Urinary bladder (tissue), 4 donors: ENCODE measurements at places on chromosomes 7 and 10. TPM values are rescaled to one million over a fixed set of nuclear protein-coding genes. Genes with fewer than 3 reads are reported as not detected.
A peak's percentile ranks its signal among the peaks of the same experiment; 100 is the strongest.

Gene UPK3B
- 11.8 TPM for polyA plus RNA-seq

Gene DYNC1I1
- polyA plus RNA-seq: 34.4 TPM

Gene TDRD1
- 0.04 TPM for polyA plus RNA-seq

Gene HOXA1
- 1.6 TPM for polyA plus RNA-seq

Gene TSC22D4
- 49.6 TPM for polyA plus RNA-seq

Gene GNA12
- 62.6 TPM for polyA plus RNA-seq

Gene SOSTDC1
- polyA plus RNA-seq: 2.3 TPM

Gene HOXA9
- polyA plus RNA-seq: 20.5 TPM

Gene DGKI
- polyA plus RNA-seq: 1.8 TPM

Gene KCNK18
- not detected for polyA plus RNA-seq

Gene MRC1
- 32.7 TPM for polyA plus RNA-seq

Gene CTAGE6
- polyA plus RNA-seq: not detected

Gene STAMBPL1
- 2.1 TPM for polyA plus RNA-seq

Gene PNLIPRP3
- polyA plus RNA-seq: 0.27 TPM

Gene GIMAP1
- 8.0 TPM for polyA plus RNA-seq

Gene ASNS
- polyA plus RNA-seq: 19.3 TPM

Gene LARP4B
- polyA plus RNA-seq: 19.1 TPM

Gene FXYD4
- not detected for polyA plus RNA-seq

Gene ANKRD1
- polyA plus RNA-seq: 0.04 TPM

DNA sequence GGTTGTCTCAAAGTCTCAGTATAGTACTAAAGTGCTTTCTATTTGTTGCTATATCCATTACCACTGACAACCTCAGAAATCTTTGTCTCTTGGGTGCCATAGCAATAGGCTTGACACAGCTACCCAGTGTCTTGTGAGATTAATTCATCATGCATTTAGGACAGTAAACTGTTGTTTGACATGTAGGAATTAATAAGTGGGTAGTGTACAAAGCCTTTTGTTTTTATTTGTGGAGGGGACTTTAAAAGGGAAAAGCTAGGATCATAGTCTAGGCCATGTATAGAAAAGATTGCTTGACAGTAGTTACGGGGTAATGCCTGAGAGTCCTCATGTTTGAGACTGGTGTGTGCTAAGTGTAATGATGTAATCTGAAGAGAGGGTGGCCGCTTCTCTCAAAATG is 102.6 kb upstream of the AGR3 start:
- DNase-seq: no peak

GRCh38 chr7:20225384-20225783 is 8.2 kb upstream of the MACC1 start:
- no peak for DNase-seq

DNA sequence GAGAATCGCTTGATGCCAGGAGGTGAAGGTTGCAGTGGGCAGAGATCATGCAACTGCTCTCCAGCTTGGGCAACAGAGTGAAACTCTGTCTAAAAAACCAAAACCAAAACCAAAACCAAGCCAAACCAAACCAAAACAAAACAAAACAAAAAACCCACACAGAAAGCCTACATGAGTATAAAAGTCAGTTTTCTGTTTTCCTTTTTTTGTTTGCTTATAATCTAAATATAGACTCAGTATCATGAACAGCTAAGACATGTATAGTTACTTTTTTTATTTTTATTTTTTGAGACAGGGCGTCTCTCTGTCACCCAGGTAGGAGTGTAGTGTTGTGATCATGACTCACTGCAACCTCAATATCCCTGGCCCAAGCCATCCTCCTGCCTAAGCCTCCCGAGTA is 16.8 kb upstream of the MTPN start:
- no peak for DNase-seq

DNA sequence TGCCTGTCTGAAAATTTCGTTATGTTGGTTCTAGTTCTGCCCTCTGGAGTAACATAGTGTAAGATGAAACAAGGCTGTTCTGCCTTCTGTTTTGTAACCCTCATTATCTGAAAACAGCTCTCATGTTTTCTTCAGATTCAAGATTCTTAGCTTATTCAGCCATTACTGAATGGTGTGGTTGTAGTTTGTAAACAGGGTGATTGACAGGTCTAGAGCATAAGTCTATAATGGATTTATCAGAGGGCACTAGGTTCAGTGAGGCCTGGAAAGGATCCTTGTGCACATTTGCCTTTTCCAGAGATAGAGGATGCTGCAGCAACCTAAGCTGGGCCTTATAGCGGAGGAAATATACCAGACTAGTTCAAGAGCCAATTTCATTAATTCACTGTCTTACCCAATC is 6.1 kb downstream of the ZNF398 start:
- no peak for DNase-seq

- DNase-seq: no peak
Observed at GRCh38 chr10:62853710-62854109, 37.5 kb upstream of the EGR2 start.

- DNase-seq: no peak
Observed at GRCh38 chr10:123640016-123640535, 26.1 kb upstream of the GPR26 start.

- DNase-seq: no peak
Observed at GRCh38 chr10:2284071-2284470, 546.7 kb upstream of the ADARB2 start.

DNA sequence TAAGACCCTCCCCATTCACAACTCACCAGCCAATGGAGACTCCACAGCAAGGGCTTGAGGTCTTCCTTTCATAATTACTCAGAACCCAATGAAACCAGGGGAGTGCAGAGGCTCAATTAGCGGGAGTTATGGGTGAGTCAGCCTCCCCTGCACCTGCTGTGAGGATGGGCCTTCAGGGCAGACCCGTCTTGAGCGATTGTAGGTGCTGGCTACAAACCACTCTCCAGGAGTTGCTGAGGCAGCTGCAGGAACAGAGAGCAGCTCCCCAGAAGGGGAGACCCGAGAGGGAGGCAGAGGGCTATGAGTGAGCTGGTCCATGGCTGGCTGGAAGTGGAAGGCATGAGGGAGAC is 58.5 kb upstream of the SORCS3 start:
- no peak for DNase-seq

- no peak for DNase-seq
Observed at GRCh38 chr7:36366005-36366717, 23.5 kb upstream of the ANLN start.

DNA sequence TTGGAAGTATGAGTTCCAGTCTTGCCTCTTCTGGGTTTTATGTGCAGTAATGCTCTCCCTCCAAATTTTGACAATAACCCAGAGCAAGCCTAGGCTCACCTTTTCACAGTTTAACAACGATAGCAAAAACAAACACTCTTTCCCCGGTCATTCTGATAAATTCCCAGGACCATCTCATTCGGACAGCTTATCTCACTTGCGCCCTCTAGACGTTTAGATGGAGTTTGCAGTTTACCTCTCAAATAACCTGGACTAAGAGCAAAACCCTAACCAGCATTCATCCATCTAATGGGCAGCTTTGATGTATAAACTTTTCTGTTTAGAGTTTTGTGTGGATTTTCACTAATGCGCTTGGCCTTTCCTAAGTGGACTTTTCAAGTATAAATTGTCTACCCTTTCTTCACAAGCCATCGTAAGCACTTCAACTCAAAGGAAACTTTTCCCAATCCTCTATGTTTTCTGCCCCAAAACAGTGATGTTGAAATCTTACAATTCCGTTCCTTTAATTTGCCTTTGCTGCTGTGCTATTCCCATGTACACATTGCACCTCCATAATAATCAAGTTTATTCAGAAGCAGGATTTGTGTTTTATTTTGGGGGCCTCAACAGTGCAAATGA is 114.9 kb downstream of the HDAC9 start:
- no peak for DNase-seq

GRCh38 chr7:5704534-5704922 is 76.9 kb downstream of the RNF216 start:
- no peak for DNase-seq

GRCh38 chr7:25886387-25887240 is 265.4 kb upstream of the NFE2L3 start:
- no peak for DNase-seq

DNA sequence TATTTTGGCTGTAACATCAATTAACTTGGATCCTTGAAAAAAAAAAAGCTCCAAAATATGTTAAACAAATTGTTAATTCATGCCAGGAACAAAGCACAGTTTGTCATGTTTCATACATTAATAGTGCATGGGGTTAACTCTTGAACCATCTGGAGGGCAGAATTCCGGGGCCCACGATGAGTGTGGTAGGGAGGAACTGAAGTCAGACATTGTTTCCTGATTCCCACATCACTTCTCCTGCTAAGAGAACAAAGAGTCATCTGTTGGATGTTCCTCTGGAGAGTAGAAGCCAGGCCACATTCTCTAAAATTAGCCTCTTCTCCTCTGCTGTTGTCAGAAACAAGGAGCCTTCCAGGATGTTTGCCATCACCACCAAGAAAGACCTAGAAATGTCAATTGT is 54.6 kb downstream of the TMEM178B start:
- DNase-seq: peak; percentile 10

DNA sequence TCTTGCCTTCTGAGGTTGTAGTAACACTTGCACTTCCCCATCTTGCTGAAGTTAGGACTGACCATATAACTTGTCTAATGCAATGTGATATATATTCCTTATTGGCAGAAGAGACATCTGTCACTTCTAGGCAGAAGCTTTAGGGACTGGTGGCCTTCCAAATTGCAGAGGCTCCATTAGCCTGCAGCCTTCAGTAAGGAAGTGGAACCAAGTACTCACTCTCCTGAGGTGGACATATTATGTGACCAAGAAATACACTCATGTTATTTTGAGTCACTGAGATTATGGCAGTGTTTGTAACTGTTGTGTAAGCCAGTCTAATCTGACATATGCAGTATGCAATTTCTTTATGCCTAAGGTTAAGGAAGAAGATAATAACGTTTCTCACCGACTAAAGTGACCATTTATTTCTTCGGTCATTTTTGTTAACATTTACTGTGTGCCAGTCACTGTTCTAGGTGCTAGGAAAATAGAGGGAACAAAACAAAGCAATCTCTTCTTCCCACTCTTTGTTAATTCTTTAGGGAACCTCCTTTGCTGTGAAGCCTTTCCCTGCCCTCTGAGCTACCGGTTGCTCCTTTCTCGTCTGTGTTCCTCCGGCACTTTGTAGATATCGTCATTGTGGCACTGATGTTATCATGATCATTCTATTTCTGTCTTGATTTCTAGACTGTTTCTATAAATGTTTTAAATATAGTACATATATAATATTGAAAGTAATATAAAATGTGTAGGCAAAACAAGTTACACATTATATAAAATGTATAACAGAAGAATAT is 52.9 kb upstream of the HBP1 start:
- DNase-seq: no peak

GRCh38 chr10:30775779-30776591 is 146.4 kb upstream of the LYZL2 start:
- DNase-seq: no peak

- no peak for DNase-seq
Observed at GRCh38 chr10:63769367-63769766, 248.2 kb downstream of the REEP3 start.

- no peak for DNase-seq
Observed at GRCh38 chr7:141776374-141776773, at the start of gene TAS2R4. Gene TAS2R4, plus strand, starts transcription at chr7:141776674. Its CDS starts 1,815 bp downstream, at chr7:141778489.

GRCh38 chr7:123823898-123824753 is 20.8 kb upstream of the HYAL4 start:
- DNase-seq: no peak

GRCh38 chr10:135132-135600 is at the start of gene ZMYND11:
Gene ZMYND11, plus strand, starts transcription at chr10:135455. Its CDS starts 44,558 bp downstream, at chr10:180013.
- DNase-seq: no peak

DNA sequence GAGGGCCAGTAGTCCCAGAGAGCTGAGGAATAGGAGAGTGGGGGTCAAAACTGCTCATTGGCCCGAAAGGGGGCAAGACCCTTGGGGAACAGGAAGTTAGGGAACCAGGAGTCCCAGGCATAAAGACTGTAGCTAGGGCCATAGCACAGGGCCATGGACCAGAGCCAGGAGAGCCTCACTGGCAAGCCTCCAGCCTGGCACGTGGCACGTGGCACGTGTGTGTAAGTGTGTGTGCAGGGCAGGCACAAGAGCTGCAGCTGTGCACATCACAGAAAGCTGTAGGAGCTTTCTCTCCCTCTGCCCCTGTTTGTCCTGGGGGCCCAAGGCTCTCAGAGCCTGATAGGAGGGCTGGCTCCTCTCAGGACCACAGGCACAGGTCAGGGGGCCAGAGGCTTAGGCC is 47.8 kb upstream of the SLF2 start:
- no peak for DNase-seq

GRCh38 chr10:61900829-61901792 is at the start of gene ARID5B:
Gene ARID5B, plus strand, starts transcription at chr10:61901699. Its CDS starts 11 bp downstream, at chr10:61901710.
- DNase-seq: peak; percentile 57

DNA sequence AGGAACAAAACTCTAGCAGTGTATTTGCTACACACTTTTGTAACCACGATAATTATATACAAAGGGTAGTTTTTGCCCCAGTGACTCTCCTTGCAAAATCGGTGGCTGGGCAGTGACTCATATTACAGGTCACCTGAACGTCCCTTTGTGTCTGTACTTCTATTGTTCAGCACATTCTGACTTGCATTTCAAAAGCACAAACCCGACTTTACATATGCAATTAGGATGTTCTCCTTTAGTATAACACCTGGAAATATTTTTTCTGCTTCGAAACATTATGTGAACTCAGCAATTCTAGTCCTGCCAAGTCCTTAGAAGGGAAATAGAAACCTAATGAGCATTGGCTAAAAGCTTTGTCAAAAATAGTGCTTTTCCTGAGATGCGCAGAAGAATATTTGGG is 6.0 kb downstream of the PRR15 start:
- DNase-seq: no peak

- DNase-seq: no peak
Observed at GRCh38 chr10:58818900-58819299, 306.2 kb downstream of the BICC1 start.
